ENCODE measurements at places on chromosomes 3 and 15. TPM values are rescaled to one million over a fixed set of nuclear protein-coding genes. Genes with fewer than 3 reads are reported as not detected.

DNA sequence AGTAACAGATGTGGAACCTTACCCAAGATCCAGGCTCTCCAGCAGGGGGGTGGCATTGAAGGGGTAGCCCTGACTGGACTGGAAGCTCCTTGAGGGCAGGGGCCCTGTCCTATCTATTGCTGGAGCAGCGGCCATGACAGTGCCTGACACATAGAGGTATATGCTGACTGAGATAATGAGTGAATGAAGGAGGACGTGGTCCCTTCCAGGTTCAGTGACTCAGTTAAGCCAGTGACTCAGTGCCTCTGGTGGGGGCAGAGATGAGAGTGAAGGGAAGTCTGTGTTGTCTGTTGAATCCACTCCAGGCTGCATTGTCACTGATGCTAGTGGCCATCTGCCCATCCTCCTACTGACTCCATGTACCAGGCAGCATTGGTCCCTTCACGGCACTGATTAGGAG lies 13.0 kb upstream of the CTXND1 start:
- DNase-seq = no peak

- no peak for DNase-seq
Observed at GRCh38 chr3:66907136-66907535, 91.0 kb upstream of the KBTBD8 start.

- DNase-seq = no peak
Observed at GRCh38 chr3:178406206-178406605, 130.0 kb upstream of the KCNMB2 start.

GRCh38 chr15:76844096-76844495 lies 61.0 kb downstream of the SCAPER start:
- DNase-seq = no peak

- DNase-seq = no peak
Observed at GRCh38 chr3:9826815-9827573, 16.8 kb downstream of the RPUSD3 start.

GRCh38 chr15:70141376-70142071 lies 43.8 kb upstream of the TLE3 start:
- no peak for DNase-seq

DNA sequence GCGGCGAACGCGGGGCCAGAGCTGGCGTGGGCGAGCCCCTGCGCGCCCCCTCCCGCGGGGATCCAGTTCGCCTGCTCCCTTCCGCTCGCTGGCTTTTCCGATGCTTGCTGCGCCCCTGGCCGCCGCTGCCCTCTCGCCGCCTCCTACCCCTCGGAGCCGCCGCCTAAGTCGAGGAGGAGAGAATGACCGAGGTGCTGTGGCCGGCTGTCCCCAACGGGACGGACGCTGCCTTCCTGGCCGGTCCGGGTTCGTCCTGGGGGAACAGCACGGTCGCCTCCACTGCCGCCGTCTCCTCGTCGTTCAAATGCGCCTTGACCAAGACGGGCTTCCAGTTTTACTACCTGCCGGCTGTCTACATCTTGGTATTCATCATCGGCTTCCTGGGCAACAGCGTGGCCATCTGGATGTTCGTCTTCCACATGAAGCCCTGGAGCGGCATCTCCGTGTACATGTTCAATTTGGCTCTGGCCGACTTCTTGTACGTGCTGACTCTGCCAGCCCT lies 721 bp downstream of the P2RY1 start:
- no peak for DNase-seq

DNA sequence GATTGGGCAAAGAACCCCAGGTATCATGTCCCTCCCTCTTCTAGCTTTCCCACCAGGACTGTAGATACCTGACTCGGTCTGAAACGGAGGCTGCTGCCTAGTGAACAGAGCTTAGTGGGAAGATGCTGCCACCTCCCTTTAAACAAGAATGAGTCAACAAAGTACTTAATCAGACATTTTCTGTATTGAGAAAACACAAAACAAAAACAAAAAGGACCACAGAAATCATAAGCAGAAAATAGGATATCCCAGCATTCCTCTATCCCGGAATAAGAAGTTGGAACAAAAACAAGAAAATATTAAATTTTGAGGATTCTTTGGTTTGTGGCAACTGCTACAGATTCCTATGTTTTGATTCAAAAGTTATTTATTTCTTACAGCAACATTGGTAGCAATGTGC lies 51.7 kb upstream of the COL8A1 start:
- DNase-seq = no peak

- no peak for DNase-seq
Observed at GRCh38 chr3:192820161-192820560, 92.8 kb upstream of the FGF12 start.

DNA sequence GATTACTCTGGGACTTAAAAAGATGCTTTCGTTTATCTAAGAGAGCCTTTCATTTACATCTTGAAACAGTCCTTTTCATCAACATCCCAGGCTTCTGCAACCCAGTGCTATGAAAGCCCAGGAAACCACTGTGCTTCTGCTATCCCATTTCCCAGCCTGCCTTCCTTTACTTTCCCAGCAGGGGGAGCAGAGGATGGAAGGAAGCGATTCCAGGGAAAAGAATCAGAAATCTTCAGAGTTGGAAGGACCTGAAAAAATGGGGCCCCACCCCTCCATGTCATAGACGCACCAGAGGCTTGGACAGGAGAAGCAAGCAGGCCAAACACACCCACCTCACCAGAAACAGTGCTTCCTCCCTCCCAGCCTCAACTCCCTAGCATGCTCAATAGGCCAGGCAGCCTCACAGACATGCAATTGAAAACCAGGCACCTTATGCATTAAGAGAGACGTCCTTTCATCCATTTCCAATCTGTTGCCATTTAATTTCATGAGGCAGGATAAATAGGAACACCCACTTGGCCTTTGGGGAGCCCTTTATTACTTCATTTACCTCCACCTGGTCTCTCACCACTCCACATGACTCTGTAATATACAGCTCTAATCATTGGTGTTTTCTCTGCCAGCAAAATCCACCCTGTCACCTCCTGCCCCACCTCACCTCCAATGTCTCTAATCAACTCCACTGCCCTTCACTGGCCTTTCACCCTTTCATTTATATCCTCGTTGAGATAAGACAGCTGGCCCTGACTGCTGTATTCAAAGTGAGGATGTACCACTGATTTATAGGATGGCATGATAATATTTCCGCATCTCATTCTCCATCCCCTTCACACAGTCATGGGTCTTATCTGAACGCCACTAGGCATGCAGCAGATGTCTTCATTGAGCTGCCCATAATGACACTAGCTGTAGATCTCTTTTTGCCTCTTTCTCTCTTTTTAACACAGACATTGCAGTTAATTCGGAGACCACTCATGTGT lies 583.9 kb downstream of the NTRK3 start:
- peak; percentile 11 for DNase-seq

DNA sequence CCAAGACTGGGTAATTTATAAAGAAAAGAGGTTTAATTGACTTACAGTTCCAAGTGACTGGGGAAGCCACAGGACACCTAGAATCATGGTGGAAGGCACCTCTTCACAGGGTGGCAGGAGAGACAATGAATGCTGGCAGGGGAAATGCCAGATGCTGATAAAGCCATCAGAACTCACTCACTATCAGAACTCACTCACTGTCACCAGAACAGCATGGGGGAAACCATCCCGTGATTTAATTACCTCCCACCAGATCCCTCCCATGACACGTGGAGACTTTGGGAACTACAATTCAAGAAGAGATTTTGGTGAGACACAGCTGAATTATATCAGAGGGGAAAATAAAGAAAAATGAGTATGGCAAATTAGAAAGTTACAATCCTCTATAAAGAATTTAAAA lies 310.9 kb downstream of the BCHE start:
- DNase-seq = no peak

DNA sequence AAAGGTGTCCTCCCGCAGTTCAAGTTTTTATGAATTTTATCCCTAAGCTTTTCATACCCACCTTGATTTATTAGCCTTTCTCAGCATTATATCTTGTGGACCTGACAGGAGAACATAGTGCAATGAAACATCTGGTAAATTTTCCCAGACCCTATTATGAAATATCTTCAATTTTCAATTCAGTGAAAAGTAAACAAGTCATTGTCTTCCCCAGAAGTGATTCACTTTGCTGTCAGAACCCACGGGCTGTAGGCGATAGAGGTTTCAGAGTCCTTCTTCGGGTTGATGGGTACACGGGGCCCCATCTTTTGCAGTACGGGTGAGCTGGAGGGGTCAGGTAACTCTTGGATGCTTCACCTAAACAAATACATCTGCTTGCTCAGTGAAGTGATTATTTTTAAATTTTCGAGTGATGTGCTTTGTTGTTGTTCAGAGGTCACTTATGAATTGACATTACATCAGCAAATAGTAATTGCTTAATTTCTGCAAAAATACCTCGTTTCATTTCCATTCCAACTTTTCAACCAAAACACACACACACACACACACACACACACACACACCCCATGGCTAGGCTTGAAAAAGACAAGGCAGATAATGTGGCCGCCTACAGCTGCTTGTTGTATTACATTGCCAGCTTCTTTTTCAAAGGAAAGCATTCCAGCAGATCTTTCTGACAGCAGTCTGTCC lies 102.9 kb downstream of the SEMA6D start:
- DNase-seq = peak; percentile 39

- no peak for DNase-seq
Observed at GRCh38 chr3:175664911-175665310, 805.8 kb downstream of the NAALADL2 start.

DNA sequence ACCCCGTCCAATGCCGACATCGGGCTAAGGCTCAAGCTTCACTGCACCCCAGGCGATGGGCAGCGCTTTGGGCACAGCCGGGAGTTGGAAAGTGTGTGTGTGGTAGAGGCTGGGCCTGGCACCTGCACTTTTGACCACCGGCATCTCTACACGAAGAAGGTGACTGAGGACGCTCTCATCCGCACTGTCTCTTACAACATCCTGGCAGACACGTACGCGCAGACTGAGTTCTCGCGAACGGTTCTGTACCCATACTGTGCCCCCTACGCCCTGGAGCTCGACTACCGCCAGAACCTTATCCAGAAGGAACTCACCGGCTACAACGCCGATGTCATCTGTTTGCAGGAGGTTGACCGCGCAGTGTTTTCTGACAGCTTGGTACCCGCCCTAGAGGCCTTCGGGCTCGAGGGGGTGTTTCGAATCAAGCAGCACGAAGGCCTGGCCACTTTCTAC lies 1.0 kb downstream of the PDE12 start:
- DNase-seq = no peak

GRCh38 chr15:69897471-69898237 lies 200.1 kb downstream of the TLE3 start:
- no peak for DNase-seq

DNA sequence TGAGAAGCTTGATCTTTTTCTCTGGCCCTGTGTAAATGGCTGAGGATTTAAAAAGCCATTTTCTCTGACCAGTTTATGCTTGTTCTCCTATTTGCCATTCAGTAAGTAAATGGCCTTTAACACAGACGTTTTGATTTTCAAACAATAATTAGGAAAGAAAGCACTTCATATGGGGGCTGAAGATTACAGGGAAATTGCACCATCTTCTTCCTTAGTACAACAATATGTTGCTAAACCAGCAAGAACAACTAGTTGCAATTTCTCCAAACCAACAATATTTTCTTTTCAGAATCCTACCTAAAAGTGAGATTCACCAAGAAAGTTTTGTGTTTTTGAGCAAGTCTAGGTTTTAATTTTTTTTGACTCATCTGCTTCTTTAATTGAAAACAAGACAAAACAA lies 80.5 kb upstream of the CCNL1 start:
- DNase-seq = no peak

DNA sequence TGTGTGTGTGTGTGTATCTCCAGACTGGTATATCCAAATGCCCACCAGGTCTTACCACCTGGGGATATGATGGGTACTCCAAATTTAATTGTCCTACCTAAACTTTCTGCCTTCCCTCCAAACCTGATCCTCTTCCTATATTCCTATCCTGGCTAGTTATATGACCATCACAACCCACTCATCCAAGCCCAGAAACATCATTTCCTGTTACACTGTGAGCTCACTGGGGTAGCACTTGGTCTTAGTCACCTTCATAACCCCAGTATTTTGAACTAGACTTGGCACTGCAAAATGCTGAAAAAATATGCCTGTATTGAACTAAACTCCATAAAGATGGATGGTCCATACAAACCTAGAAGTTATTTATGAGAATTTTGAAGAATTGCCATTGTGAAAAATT lies 178.8 kb upstream of the EIF1B start:
- DNase-seq = no peak

GRCh38 chr15:93566762-93567161 lies 477.8 kb upstream of the RGMA start:
- DNase-seq = no peak

DNA sequence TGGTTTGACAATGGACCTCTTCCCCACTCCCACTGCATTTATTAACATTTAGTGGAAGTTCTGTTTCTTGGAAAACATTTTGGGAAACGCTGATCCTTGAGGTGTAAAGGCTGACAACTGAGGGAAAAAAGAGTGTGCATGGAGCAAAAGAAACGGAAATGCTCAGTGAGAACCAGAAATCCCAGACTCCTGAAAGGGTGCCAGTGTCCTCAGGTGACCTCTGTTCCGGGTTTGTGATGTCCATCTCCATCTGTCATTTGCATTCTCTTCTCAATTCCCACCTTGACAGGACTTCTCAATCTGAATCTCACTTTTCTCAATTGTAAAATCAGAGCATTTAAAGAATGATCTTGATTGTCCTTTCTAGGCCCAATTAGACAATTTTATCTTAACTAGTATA lies 71.1 kb upstream of the FAM3D start:
- DNase-seq = no peak

GRCh38 chr3:128597900-128598299 lies 52.7 kb downstream of the RPN1 start:
- no peak for DNase-seq

CHST13 gene
- polyA plus RNA-seq = 0.21 TPM

STRIT1 gene
- polyA plus RNA-seq = 0.30 TPM

VIPR1 gene
- 12.6 TPM for polyA plus RNA-seq

CYP8B1 gene
- polyA plus RNA-seq = 0.17 TPM

CASR gene
- 0.13 TPM for polyA plus RNA-seq

PLD1 gene
- 6.3 TPM for polyA plus RNA-seq

ARPIN gene
- polyA plus RNA-seq = 32.9 TPM

GPR27 gene
- polyA plus RNA-seq = 2.8 TPM

PARP14 gene
- polyA plus RNA-seq = 21.3 TPM

MITF gene
- polyA plus RNA-seq = 7.2 TPM

ADAMTS17 gene
- polyA plus RNA-seq = 2.8 TPM

FANCD2OS gene
- polyA plus RNA-seq = not detected

PRSS50 gene
- polyA plus RNA-seq = 0.88 TPM
